Heart right ventricle (tissue), 16 donors: ENCODE measurements at places on chromosomes 5 and 9. TPM values are rescaled to one million over a fixed set of nuclear protein-coding genes. Genes with fewer than 3 reads are reported as not detected.

DNA sequence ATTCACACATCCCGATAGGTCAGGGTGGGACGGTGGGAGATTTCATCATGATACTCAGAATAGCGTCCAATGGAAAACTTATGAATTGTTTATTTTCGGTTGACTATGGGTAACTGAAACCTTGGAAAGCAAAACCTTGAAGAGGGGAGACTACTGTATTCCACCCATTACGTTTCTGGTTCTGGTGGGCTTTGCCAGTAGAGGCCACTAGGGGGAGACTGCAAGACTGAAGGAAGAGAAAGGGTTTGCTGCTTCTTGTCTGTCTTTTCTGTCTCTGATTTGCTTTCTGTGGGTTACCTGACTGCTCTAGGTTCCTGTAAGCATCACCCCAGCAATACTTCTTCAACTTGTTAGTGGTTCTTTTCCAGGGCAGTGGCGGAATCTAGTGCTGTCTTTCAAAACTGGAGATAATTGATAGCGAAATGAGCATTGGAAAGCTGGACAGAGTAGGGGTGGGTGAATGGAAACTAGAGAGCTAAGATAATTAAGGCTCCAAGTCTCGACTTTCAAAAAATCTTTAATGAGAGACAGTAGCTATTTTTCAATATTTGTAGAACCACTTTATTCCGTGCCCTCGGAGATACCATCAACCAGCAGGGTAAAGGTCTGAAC, 27.0 kb downstream of the GRIN3A start:
- no peak for DNase-seq

DNA sequence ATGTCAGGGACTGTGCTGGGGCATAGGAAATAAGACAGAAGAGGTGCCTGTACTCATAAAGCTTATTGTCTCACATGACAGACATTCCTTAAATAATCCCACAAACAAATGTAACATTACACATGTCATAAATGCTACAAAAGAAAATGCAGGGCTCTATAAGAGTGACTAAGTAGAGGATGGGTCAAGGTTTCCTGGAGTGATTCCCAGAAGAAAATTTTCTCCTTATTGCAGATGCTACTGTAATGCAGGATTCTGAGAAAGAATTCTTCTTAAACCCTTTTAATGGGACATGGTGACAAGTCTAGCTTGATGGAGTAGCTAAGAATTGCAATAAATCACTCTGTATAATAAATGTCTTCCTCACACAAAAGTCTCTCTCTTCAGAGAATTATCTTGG, 55.7 kb downstream of the SH3TC2 start:
- no peak for DNase-seq

- DNase-seq: no peak
Measured at GRCh38 chr5:34715711-34716110, 59.6 kb downstream of the RAI14 start.

DNA sequence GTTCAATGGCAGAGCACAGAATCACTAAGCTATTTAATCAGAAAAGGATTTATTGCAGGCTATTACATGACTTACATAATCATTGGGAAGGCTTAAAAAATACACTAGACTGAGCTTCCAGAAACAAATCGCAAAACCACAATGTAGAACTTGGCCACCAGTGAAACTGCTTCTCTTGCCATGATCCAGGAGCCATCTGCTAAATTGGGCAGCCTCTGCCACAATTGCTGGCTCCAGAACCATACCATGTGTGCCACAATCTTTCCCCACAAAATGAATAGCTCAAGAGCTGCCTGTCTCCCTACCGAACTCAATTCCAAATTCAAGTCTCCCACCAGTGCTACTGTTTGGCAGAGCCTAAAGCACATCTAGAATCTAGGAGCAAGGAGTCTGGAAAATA, 9.8 kb upstream of the ERAP1 start:
- DNase-seq: no peak

DNA sequence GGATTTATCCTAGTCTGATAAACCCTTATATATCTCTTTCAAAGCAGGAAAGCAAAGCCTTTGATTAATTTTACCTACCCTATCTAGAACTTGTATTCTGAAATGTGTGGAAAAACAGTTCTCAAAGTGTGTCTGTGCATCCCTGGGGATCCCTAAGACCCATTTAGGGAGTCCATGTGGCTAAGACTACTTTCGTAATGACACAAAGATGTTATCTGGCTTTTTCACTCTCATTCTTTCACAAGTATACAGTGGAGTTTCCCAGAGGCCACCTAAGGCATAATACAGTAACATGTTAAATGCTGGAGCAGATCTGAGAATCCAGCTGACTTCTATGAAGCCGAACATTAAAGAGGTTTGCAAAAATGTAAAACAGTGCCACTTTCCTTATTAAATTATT, 54.3 kb upstream of the TNFSF15 start:
- no peak for DNase-seq

Gene TAF11L10
- not detected for total RNA-seq

Gene PCSK1
- total RNA-seq: not detected

Gene PTGDS
- 1,129 TPM for total RNA-seq
